Hippocampal formation (tissue), 2 donors: ENCODE measurements at places on chromosomes 3 and 15.

- DNase-seq = no peak
Measured at GRCh38 chr3:43075904-43076661, 29.8 kb downstream of the POMGNT2 start.

DNA sequence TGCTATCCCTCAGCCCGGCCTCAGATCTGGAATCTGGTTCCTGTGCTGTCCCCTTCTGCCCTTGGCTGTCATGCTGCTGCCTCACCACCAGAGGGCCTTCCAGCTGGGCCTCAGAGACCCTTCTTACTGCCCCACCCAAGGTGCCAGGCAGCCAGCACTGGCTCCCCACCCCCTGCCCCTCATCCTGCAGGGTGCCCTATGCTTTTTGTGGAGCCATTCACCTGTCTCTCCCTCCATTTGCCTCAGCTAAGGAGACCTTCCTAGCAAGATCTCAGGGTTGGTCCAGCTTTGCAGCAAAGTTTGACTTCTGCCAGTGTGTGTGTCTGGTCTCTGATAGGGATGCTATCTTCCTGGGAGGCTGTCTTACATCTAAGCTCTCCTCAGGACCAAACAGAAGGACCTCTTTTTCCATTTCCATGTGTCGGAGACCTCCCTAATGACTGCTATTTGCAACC, 1.9 kb upstream of the VWA5B2 start:
- DNase-seq = no peak

DNA sequence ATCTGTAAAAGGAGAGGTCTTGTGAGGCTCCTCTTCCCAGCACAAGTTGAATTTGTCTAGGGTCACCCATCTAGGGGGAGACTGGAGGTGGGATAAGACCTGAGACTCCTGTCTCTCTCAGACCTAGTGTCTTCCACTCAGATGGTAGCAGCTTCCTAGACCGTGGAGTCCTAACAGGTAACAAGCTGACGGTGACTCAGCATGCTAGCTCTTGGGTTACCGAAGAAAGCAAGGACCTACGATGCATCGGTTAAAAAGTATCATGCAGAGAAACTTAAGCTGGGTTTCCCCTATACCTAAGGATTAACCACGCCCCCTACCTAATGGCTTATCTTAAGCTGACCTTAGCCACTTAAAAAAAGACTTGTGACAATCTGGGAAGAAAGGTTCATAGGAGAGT, 7.6 kb downstream of the LRRN1 start:
- DNase-seq = no peak

GRCh38 chr3:17144665-17144993, 259.9 kb downstream of the PLCL2 start:
- DNase-seq = no peak

DNA sequence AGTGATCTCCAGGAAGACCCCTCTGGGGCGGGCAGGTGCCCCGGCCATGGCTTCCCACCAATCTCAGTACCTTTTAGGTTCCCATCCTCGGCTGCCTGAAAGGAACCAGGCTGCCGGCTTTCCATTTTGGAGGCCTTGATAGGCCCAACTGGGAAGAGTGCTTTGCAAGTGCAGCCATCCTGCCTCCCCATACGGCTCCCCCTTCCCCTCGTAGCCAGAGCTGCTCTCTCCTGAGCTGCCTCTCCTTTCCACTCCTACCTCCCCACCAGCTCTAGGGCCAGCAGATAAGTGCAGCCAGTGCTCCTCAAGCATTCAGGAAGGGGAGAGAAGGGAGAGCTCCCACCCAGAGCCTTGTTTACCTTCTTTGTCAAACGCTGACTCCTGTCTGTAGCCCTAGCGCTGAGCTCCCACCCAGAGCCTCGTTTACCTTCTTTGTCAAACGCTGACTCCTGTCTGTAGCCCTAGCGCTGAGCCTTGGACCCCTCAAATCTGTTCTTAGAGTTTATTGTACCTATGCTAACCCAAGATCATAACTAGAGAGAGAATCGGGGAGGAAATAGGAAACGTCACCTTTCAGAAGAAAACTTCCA, 133.0 kb downstream of the LRRK1 start:
- DNase-seq = no peak

DNA sequence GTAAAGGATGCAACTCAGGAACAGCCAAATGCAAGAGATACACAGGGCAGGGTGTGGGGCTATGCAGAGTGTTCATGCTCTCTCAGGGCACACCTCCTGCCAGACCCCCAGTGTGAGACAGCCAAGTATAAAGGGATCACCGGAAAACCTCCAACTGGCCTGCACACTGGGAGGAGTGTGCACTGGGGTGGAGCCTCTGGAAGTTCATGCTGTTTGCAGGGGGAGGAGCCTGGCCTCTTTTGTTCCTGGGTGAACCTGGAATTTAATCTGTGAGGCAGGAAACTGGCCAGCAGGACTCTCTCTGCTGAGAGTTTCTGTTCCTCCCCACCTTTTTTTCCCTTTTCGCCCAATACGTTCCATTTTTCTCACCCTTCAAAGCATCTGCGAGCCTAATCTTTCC, 204.1 kb downstream of the WNT5A start:
- no peak for DNase-seq

GRCh38 chr3:108239082-108239481, 16.9 kb upstream of the IFT57 start:
- no peak for DNase-seq

GRCh38 chr3:12224181-12225147, 64.4 kb upstream of the PPARG start:
- DNase-seq = no peak

DNA sequence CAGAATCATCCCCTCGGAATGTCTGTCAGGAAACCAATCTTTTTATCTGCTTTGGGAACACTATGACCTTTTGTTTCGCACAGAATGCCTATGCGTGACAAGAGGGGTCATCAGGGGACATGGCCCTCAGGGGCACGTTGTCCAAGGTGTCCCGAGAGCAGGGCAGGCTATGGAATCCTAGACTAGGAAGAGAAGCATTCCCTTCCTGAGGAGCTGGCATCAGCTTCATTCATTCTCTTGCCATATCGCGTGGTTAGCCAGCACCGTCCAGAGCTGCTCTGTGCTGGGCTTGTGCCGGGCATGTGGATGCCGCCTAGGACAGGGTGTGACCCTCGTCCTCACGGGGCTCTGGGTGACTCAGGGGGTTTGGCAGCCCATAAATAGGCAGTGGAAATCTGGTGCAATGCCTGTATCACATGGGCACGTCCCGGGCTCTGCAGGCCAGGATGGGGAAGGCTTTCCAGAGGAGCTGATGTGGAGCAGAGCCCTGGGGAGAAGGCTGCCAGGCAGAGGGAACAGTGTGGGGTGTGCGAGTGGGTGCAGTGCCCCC, 117.8 kb downstream of the TMEM266 start:
- DNase-seq = no peak

- no peak for DNase-seq
Measured at GRCh38 chr3:32571192-32571485, 481 bp upstream of the DYNC1LI1 start.

GRCh38 chr15:81296673-81297072, 27.3 kb downstream of the STARD5 start:
- DNase-seq = no peak

DNA sequence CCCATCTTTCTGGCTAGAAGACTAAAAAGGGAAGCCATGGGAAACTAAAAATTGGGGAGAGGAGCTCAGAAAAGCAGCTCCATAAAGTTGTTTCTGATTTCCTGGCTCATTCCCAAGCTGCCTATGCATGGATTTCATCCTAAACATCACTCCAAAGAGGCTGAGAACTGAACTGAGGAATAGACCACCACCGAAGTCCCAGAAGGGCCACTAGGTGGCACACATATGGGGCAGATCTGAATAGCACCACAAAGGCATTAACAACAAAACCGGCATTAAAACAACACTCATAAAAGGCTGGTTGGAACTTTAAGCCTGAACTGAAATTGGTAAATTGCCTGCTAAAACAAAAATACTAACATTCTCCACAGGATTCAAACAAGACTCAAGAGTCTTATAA, 106.3 kb downstream of the PLD1 start:
- no peak for DNase-seq

- no peak for DNase-seq
Measured at GRCh38 chr3:120144267-120144666, 50.0 kb upstream of the GSK3B start.

DNA sequence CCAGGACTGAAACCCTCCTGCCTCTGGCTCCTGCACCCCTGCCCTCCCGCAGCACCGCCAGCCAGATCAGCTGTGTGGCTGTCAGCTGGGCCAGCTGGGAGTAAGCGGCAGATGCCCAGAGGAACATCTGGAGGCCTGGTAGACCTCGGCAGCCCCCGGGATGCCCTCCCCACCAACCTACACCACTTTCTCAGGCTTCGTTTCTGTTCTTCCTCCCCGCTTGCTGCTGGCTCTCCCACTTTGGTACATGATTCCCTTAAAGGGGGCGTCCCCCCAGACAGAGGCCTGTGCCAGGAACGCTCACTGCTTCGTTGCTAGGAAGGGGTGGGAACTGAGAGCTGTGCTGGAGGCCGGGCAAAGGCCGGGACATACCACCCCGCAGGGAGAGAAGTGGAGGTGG, 91.4 kb upstream of the RPL32 start:
- DNase-seq = no peak

- DNase-seq = no peak
Measured at GRCh38 chr3:104594491-104594890, 772.2 kb upstream of the ALCAM start.

- DNase-seq = no peak
Measured at GRCh38 chr3:186605561-186606545, 7.0 kb upstream of the AHSG start.

DNA sequence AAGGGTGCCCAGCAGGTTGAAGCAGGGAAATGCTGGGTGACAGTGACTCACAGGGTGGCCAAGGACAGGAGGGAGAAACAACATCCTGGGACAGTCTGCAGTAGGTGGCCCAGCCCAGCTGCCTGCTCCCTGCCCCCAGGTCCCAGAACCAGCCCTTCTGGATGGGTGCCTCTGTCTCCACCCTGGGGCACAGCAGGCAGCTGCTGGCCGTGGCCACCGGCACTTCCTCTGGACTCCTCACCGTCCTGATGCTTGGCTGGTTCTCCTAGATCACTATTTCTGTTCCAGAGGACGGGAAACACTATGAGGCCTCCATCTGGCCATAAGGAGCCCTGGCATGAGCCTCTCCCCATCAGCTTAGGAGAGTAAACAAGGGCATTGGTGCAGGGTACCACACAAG, 258.9 kb downstream of the XXYLT1 start:
- DNase-seq = no peak

DNA sequence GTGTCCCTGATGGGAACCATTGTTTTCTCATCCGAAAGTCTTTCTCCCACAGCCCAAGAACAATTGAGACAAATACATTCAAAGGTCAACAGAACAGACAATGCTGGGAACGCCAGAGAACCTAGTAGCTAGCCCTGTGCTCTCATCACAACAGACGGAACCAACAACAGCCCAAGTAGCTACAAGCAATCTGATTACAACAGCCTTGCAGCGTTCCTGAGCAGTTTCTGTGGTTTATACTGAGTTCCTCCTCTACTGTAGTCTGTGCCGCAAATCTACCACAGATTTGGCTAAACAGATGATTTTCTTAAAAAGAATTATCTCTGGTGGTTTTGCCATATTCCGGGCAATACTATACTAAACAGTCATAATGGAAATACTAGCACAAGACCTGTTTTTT, 435.6 kb downstream of the MECOM start:
- no peak for DNase-seq

- no peak for DNase-seq
Measured at GRCh38 chr15:40844696-40845030, 815 bp downstream of the SPINT1 start.

DNA sequence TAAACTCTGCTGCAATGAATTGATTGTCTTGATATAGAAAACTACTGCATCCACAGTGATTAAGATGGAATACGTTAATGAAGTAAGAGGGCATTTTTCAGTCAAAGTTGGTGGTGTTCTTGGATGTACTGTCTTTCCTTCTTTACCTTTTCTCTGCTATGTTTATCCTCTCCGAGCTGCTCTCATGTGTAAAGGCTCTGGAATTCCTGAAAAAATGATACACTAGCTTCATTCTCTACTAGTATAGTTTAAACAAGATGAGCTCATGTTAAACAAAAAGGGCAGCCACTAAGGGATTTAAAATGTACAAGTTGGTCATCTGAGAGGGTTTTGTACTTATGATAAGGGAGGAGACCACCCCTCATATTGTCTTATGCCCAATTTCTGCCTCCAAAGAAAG, 504.6 kb upstream of the NECTIN3 start:
- DNase-seq = no peak

DNA sequence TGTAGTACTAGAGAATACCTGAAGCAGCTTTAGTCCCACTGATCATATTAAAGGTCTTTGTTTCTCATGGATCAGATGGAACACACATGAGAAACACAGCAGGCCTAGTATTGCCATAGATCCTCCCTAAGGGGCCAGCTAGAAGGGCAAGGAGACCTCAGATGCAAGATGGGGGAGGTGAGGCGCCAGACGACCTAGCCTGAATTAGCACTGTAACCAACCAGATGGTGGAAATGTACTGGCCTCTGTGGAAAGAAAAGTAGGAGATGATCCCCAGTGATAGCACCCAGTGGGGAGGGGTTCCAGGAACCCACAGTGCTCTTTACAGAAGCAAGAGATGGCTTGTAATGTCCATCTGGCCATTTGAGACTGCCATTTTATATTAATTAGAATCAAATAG, 138.2 kb upstream of the ZNF385D start:
- DNase-seq = no peak

GRCh38 chr3:173770796-173771573, 373.4 kb downstream of the NLGN1 start:
- no peak for DNase-seq

- DNase-seq = no peak
Measured at GRCh38 chr3:171786997-171787396, 23.3 kb downstream of the PLD1 start.

- DNase-seq = no peak
Measured at GRCh38 chr15:75163150-75163564, 38.5 kb upstream of the C15orf39 start.

DNA sequence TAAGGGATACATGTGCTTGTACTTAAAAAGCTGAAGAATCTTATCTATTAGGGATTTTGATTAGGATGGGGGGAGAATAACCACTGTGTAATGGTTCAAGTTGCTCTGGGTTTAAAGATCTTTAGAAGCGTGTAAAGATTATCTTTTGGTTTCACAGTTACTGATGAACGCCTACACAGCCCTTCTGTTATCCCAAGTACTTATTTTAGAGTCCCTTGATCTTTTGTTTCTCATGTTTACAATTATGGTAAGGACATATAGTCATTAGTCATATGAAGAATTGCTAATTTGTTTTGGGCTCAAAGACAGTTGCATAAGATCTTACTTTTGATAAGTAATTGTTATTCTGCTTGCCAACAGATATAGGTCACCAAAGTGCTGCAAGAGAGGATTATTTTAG, 160.1 kb downstream of the PLCL2 start:
- DNase-seq = no peak

DNA sequence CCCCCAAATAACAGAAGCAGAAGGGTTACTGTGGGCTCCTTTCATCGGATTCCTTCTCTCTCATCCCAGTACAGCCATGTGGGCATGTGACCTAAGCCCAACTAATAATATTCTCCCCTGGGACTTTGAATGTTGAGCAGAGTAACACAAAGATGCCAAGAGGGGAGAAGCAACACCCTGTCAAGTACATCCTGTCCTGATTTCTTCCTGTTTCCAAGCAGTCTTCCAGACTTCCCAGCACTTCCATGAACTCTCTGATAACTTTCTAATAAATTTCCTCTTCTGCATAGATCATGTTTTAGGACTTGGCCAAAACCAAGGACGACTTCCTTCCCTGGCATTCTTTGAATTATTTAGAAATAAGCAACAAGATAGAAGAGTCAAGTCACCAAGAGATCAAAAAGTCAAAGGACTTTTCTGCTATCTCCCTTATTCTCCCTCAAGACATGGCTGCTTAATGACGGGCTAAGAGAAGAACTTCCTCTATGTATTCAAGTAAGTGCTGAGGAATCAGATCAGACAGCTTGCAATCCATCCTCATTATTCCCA, 37.9 kb downstream of the CRYGS start:
- no peak for DNase-seq
